Stimulated activated CD8-positive, alpha-beta memory T cell treated with anti-CD3 and anti-CD28 coated beads, Interleukin-7, amount 100 ng/mL, for 1 hour (primary cell): ENCODE measurements at places on chromosomes 2 and 18.

GRCh38 chr2:129255610-129256313 is 723.7 kb upstream of the RAB6C start:
- no peak for DNase-seq

DNA sequence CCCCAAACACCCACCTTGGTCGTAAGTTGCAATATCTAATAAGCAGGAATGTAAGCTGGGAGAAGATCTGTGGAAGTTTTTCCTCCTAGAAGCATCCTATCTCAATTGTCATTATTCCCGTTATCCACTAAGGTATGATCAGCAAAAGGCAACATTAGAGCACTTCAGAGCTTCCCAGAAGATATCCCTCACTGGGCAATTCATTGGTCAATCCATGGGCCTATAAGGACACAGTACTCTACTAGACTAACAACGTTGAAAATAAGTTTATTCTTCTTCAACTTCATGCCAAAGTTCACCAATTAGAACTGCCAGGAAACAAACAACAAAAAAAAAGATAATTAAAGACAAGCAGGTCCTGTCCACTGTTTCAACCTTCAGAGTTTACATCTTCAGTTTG is 433.0 kb upstream of the POU3F3 start:
- DNase-seq = no peak

DNA sequence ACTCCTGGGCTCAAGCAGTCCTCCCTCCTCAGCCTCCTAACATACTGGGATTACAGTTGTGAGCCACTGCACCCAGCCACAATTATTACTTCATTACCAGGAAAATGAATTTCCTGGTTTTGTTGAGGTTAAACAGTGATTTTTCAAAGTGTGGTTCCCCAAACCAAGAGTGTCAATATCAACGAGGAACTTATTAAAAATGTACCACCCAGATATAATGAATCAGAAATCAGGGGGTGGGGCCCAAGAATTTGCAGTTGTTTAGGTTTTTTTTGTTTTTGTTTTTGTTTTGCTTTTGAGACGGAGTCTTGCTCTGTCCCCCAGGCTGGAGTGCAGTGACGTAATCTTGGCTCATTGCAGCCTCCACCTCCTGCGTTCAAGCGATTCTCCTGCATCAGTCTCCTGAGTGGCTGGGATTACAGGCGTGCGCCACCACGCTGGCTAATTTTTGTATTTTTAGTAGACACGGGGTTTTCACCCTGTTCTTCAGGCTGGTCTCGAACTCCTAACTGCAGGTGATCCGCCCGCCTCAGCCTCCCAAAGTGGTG is 94.1 kb downstream of the WDSUB1 start:
- DNase-seq = no peak

DNA sequence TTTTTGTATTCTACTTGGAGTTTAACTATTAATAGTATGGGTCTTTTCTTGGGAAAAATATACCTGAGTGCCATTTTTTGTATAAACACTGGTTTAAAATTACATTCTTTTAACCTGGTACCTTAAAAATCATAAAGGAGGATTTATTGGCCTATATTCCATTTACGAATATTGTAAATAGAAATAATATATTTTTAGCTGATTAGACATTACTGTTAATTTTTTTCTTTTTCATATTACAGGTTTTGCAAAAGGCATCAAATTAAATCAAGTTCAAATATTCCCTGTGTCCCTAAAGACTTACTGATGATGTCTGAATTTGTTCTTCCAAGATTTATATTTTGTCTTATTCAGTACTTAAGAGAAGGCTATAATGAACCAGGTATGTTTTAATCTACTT is 44.7 kb downstream of the UBR3 start:
- no peak for DNase-seq

DNA sequence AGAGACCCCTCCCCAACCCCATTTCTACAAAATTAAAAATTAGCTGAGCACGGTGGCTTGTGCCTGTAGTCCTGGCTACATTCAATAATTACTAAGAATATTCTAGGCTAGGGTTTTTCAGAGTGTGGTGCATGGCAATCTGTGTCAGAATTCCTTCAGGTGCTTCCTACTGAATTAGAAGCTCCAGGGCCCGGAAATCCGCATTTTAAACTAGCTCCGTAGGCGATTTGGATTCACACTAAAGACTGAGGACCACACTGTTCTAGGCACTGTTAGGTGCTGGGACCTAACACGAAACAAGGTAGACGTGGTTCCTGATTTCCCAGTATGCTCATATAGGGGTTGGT is 628 bp upstream of the ZFAND2B start:
- DNase-seq = no peak

DNA sequence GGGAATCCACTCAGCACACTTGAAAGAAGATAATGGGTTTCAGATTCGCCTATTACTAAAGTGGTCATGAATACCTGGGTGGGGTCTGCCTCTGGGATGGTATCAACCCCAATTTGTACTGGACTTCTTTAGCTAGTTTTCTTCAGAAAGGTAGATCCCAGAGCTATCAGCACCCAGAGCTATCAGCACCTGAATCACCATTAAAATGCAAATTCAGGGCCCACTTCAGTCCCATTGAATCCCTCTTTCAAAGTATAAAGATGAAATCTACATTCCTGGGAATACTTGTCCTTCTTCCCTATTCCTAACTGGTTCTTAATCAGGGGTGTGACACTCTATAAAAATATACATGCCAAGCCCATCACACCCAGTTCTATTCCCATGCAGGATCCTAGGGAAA is 914.3 kb downstream of the DCC start:
- DNase-seq = no peak
